ENCODE measurements at places on chromosomes 16 and 17.

GRCh38 chr17:17547210-17547764 lies 44.2 kb downstream of the PEMT start:
- DNase-seq, result no peak

DNA sequence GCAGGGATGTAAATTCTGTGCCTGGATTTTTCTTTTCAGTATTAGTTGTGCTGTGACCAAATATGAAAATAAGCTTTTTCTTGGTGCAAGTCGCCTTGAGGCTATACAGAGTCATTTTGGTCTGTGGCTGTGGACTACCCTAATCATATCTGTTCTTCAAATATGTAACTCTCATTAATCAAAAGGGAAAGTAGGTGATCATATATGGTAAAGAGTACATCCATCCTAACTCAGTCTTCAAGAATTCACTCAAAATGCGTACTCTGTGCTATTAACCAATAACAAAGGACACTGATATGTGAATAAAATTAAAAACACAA lies 2.6 kb downstream of the CPD start:
- DNase-seq, result no peak

DNA sequence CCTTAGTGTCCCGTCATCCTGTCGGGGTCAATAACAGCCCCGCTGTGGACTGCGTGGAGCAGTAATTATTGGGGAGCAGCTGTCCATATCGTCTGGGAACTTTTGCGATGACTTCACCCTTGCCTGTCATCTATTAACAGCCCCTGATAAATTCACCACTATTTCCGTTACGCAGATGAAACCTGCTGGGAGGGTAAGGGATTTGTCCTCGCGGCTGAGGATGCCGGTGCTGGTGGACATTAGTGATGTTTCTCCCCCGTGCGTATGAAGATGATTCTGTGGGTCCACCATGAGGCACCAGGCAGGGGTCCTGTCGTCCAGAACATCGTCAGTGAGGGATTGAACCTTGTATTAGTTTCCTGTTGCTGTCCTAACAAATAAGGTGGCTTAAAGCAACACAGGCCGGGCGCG lies 1.0 kb downstream of the FLYWCH2 start:
- DNase-seq, result no peak

DNA sequence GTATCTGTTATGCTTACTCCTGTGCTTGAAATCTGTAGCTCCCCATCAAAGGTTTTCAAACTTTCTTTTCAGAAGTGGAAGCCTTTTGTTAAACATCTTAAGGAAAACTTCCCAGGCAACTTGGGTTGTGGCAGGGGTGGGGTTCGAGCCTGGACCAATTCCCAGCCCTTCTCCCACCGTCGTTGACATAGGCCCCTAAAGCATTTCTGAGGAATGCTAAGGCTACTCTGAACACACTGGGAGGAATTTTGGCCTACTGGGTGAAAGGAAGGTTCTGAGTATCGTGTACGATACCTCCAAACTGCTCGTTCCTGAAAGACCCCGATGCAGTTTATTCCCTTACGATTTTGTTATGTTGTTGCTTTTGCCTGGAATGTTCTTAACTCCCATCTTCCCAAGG lies 56.1 kb upstream of the PMFBP1 start:
- DNase-seq, result no peak

DNA sequence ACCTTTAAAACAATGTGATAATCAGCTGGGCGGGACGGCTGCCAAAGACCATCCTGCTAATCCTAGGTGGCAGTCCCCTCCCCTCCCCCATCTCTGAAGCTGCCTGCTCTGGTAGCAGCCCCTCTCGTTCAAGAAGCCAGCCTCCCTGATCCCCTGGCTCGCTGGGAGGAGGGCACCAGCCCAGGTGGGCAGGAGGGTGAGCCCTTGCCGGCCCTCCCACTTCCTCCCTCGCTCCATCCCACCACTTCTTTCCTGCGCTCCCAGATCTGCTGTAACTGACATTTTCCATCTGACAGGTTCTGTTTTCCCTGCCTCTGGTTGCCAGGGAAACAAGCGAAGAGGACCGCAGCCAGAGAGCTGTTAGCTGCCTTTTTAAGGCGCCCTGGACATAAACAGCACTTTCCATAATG lies 155.7 kb upstream of the TNRC6C start:
- DNase-seq, result no peak
